ENCODE measurements at places on chromosomes 11 and 22. TPM values are rescaled to one million over a fixed set of nuclear protein-coding genes. Genes with fewer than 3 reads are reported as not detected.
A peak's percentile ranks its signal among the peaks of the same experiment; 100 is the strongest.

GRCh38 chr11:62127941-62128770, 4.3 kb downstream of the INCENP start:
- DNase-seq, result no peak

The PTPRCAP gene
- total RNA-seq, result 1.0 TPM

- peak; percentile 74 for DNase-seq
Measured at GRCh38 chr11:124676386-124676785, 2.7 kb downstream of the SPA17 start.

The CSF2RB gene
- 7.1 TPM for total RNA-seq

The MSANTD2 gene
- total RNA-seq, result 11.9 TPM

DNA sequence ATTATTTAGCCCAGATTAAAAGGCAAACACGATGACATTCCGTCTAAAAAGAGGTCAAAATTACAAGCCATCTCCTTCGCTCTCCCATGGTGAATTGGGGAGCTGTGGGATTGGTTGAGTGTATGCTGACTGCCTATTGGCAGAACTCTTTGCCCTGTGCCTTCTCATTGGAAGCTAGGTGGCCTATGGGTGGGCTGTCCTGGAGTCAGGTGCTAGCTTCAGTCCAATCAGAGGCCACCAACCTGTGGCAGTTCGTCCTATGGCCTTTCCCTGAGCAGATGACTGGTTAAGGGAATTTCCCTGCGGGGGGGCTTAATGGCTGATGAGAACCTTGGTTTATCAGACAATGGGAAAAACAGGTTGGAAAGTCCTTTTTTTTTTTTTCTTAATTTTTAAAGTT, 3.2 kb upstream of the MTMR3 start:
- DNase-seq, result peak; percentile 21

DNA sequence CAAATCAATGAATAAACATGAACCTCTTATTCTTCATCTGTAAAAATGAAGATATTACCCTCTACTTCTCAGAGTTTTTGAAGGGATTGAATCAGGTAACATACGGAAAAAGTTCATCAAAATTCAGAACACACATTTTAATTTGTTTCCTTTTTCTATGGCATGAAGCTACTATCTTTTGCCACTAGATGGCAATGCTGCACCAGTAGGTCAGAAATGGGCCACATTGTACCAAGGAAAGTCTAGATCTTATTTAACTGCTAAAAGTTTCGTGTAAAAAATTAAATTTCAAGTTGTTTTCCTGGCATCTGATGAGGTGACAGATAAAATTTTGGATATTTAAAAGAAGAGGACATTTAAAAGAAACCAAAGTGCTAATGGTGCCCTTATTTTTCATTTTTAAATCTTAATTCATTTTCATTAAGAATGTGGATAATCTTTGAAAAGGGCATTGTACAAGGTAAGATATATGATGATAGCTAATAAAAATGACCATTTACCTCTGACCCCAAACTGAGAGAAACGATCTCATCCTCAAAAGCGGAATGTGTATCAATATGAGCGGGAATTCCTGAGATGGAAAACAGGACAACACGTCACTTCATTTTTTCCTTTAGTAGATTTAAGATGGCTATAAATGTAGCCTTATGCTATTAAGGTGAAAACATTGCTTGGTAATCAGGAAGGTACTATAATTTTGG, 16.1 kb downstream of the ALKBH8 start:
- peak; percentile 76 for DNase-seq

The DERL3 gene
- total RNA-seq, result 1.3 TPM

- no peak for DNase-seq
Measured at GRCh38 chr11:47857485-47857884, 9.3 kb upstream of the NUP160 start.

GRCh38 chr11:12581923-12582322, 92.3 kb upstream of the TEAD1 start:
- no peak for DNase-seq

DNA sequence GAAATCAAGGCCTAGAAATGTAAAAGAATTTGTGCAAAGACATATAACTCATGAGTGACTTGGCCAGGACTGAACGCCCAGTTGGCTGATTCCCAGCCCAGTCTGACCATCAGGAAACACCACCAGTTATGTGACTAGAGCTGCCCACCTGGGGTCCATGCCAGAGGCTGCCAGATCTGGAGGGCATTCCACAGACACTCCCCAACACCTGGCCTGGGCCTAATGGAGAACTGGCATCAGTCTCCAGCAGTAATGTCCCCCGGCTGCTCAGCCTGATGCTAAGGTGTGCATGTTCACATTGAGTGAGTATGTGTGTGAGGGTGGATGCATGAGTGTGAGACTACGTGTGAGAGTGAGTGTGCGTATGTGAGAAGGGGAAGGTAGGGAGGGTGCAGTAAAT, 15.7 kb downstream of the PLAAT3 start:
- DNase-seq, result no peak

The CHRDL2 gene
- total RNA-seq, result not detected

The HEPHL1 gene
- total RNA-seq, result not detected

DNA sequence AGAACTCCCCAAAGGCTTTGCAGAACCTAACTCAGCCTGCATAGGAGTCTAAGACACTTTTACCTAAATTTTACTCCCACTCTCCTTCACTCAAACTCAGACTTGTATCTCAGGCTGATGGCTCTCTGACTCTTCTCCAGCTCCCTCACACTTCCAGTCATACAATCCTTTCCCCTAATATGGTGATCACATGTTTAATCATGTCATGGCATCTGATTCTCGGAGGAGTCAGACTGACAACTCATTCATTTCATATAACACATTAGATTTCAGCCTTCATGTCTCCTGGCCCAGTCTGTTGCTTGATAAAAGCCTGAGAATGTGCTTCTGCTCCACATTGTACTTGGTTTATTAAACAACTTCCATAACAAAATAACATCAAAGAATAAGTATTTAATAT, 1503.9 kb upstream of the TENM4 start:
- DNase-seq, result no peak

The SWAP70 gene
- 152 TPM for total RNA-seq

The CNGA4 gene
- total RNA-seq, result not detected

Data from dermis blood vessel endothelial cell (primary cell).